ENCODE measurements at places on chromosomes 4 and X.

DNA sequence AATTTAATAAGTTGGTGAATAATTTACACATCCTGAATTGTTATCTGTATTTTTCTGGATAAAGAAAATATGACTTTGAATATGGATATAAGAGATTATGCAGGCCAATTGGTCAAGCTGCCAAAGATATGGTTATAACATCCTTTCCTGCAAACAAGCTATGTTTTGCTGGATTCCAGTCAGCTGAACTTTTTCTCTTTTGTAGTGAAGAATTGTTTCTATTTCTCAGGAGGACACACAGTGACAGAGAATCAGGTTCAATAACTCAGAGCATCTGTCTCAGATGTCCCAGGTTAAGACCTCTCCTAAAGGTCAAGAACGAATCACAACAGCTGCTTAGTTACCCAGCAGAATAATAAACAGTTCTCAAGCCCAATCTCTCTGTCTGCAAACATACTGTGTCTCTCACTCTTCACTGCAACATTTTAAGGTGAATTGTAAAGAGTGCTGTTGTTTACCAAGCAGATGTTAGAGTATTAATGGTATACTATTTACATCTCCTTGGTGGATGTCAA lies 189.5 kb upstream of the ANKRD50 start:
- no peak overlapping the region for H3K27ac ChIP-seq
- no peaks in the 10 kb centered on the region for H3K36me3 ChIP-seq
- no peaks in the 10 kb centered on the region for H3K27me3 ChIP-seq
- no peak overlapping the region for H3K4me3 ChIP-seq

DNA sequence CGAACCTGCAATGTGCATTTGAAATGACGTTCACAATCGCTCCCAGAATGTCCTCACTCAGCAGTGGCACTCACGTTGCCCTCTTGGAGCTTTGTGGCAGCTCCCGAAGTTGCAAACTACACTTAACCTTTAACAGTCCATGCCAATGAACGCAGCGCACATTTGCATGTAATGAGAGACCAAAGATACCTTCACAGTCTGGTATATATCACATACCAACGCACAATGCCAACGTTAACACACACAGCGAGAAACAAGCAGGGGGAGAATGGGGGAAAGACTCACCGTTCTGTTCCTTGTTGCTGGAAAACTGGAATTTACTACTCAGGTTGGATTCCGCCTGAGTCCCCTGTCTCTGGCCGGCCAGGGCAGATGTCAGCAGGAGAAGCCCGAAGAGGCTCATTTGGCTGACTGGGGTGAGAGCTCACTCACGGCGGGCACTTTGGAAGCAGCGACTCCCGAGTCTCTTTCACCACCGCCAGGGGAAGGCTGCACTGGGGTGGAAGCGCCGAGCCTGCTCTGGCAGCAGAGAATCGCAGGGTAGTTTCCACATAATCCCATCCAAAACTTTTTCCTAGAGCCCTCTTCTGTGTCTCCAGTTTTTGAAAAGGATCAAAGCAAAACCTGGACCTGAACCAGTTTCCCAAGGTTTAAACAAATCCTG lies 966 bp downstream of the PDGFC start:
- DNase-seq: no peak
- H3K4me1 ChIP-seq: peaks cover 3% of the 10 kb centered on the region
- H3K4me3 ChIP-seq: peak overlapping the region; percentile 38

GRCh38 chr4:183821076-183821853 lies 83.8 kb upstream of the STOX2 start:
- H3K27me3 ChIP-seq: peaks cover 14% of the 10 kb centered on the region
- H3K36me3 ChIP-seq: no peaks in the 10 kb centered on the region
- no peak overlapping the region for H3K4me3 ChIP-seq
- H3K27ac ChIP-seq: no peak overlapping the region
- no peaks in the 10 kb centered on the region for H3K4me1 ChIP-seq

- no peaks in the 10 kb centered on the region for H3K36me3 ChIP-seq
- H3K27me3 ChIP-seq: no peaks in the 10 kb centered on the region
- no peak overlapping the region for H3K4me3 ChIP-seq
These were observed 147.5 kb upstream of the CASK start for GRCh38 chrX:42070866-42071265.

GRCh38 chr4:169438057-169438480 lies 167.3 kb upstream of the SH3RF1 start:
- no peaks in the 10 kb centered on the region for H3K36me3 ChIP-seq
- no peaks in the 10 kb centered on the region for H3K27me3 ChIP-seq
- no peak for DNase-seq
- no peak overlapping the region for H3K27ac ChIP-seq
- H3K4me3 ChIP-seq: no peak overlapping the region

DNA sequence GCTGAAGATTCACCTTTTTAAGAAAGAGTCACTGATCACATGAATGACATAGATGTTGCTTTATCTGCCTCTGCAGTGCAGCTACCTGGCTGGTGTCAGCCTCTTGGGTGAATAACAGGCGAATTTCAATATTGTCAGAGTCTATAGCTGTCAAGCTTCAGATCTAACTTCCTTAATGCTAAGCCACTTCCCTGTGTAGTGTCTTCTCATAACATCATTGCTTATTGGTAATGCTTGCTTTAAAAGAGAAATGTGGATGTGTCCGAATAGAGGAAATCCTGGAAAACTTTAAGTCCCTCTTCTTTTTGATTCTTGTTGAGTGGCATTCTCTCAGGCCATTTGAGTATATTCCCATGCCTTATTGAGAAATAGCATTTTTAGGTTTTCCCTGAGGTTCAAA lies 7.3 kb upstream of the IGFBP7 start:
- H3K4me3 ChIP-seq: no peak overlapping the region
- H3K4me1 ChIP-seq: peaks cover under 1% of the 10 kb centered on the region
- peaks cover 67% of the 10 kb centered on the region for H3K27me3 ChIP-seq
- no peak for DNase-seq
- H3K36me3 ChIP-seq: no peaks in the 10 kb centered on the region

DNA sequence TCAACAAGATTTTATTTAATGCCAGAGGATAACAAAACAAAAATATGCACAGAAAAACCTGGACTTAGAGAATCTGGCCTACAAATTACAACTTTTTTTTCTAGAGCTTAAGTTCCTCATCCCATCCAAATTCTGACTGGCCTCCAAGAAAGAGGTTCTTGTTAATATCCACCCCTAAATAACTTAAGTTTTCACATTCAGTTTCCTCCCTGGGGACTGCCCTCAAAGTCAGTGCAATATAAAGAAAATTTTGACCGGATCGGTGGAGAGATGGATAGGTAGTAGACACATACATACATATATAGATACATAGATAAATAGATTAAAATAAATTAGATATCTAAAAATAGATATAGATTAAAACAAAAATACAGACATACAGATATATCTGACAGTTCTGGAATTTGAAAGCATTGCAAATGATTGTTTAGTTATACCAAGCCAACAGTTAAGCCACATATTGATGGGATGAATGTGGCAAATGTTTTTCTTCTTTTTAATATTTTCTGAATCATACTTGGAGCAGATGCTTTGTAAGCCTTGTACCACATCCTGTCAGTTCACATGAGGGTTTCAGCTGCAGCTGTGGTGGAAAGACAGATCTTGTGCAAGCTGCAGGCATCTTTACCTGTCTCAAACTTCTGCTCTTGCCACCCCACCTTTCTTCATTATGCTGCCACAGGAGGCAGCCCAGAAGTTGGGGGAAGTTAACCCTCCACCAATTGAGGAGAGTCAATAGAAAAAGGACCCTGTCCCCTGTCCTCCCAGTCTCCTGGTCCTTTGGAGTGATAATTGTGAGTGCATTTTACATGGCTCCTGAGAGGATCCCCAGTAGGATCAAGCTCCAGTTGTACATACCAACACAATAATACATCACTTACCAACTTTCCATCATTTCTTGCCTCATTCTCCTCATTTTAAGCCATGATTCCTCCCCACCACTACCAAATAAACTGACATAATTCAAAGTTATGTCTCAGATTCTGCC lies 58.5 kb upstream of the PRDM8 start:
- H3K27me3 ChIP-seq: no peaks in the 10 kb centered on the region
- H3K4me1 ChIP-seq: peaks cover 14% of the 10 kb centered on the region
- peak; percentile 31 for DNase-seq
- no peak overlapping the region for H3K4me3 ChIP-seq
- H3K36me3 ChIP-seq: no peaks in the 10 kb centered on the region

- no peaks in the 10 kb centered on the region for H3K4me1 ChIP-seq
- H3K36me3 ChIP-seq: peaks cover 3% of the 10 kb centered on the region
- no peak overlapping the region for H3K4me3 ChIP-seq
- H3K27ac ChIP-seq: no peak overlapping the region
These were observed 328.4 kb downstream of the PAPSS1 start for GRCh38 chr4:107391630-107392028.

GRCh38 chr4:123589301-123589700 lies 192.7 kb downstream of the SPRY1 start:
- no peaks in the 10 kb centered on the region for H3K4me1 ChIP-seq
- H3K27ac ChIP-seq: no peak overlapping the region
- H3K4me3 ChIP-seq: no peak overlapping the region
- DNase-seq: no peak

- no peaks in the 10 kb centered on the region for H3K4me1 ChIP-seq
- H3K27ac ChIP-seq: no peak overlapping the region
- DNase-seq: no peak
- H3K36me3 ChIP-seq: no peaks in the 10 kb centered on the region
- no peak overlapping the region for H3K4me3 ChIP-seq
These were observed 854.3 kb downstream of the C4orf33 start for GRCh38 chr4:129950217-129950616.

GRCh38 chrX:27555514-27555913 lies 34.6 kb upstream of the DCAF8L2 start:
- H3K27me3 ChIP-seq: no peaks in the 10 kb centered on the region
- H3K4me1 ChIP-seq: no peaks in the 10 kb centered on the region
- no peak overlapping the region for H3K27ac ChIP-seq
- H3K4me3 ChIP-seq: no peak overlapping the region
- no peaks in the 10 kb centered on the region for H3K36me3 ChIP-seq
- DNase-seq: no peak

DNA sequence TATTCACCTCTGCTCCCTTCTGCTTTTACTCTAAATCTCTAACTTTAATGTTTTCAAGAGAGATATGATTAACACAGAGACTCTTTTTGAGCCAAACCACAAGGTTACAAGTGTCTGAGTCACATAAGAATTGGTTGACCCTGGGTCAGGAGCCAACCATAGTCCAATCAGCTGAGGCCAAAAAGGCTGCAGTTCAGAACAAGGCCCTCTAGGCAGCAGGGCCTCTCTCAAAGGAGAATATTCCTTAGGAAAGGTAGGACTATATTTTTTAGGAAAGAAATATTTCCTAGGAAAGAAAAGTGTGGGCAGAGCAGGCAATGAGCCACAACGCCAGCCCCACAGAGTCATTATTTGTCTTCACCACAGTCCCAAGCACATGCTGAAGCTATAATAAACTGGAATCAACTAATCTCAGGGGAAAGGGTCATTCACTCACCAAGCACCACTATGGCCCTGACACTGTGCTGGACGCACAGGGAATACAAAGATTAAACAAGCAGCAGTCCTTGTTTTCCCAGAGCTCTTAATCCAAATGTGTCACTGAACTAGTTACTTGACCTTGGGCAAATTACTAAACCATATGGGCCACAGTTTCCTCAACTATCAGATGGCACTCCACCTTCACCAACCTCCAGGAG lies 2.2 kb downstream of the ATP8A1 start:
- H3K36me3 ChIP-seq: peaks cover 11% of the 10 kb centered on the region
- peak overlapping the region; percentile 96 for H3K4me3 ChIP-seq
- H3K27ac ChIP-seq: peak overlapping the region; percentile 94
- H3K27me3 ChIP-seq: no peaks in the 10 kb centered on the region

GRCh38 chr4:10326075-10326474 lies 131.2 kb downstream of the ZNF518B start:
- DNase-seq: no peak
- H3K4me3 ChIP-seq: no peak overlapping the region
- H3K36me3 ChIP-seq: no peaks in the 10 kb centered on the region
- H3K27ac ChIP-seq: no peak overlapping the region

DNA sequence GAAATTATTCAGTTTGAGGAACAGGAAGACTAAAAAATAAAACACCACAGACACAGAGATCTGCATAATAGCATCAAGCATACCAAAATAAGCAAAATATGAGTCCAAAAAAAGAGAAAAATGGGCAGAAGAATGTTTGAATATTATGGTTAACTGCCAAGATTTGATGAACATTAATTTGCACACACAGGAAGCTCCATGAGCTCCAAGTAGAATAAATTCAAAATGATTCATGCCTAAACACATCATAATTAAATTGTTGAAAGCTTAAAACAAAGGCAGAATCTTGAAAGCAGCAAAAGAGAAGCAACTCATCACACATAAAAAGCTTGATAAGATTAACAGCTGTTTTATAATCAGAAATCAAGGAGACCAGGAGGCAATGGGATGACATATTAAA lies 156.6 kb upstream of the ARSJ start:
- H3K4me3 ChIP-seq: no peak overlapping the region
- DNase-seq: no peak
- H3K36me3 ChIP-seq: peaks cover 3% of the 10 kb centered on the region
- no peak overlapping the region for H3K27ac ChIP-seq

DNA sequence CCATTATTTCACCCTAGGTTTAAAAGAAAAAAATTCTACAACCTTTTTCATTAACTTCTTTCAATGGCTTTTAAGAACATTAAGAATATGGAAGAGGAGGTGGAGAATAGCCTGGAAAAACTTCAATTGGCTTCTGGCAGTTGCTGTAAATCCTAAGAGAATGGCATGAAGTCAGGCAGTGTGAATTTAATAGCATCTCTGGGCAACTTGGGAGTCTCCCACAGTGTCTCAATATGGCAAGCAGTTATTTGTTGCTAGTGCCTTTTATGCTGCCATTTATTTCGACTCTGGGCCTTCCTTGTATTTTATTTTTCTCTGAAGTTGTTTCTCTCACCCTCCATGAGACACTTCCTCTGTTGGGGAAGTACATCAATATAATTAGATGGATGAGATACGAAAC lies 322.1 kb downstream of the CBLL2 start:
- no peaks in the 10 kb centered on the region for H3K36me3 ChIP-seq
- no peak for DNase-seq
- H3K27me3 ChIP-seq: no peaks in the 10 kb centered on the region
- no peak overlapping the region for H3K27ac ChIP-seq
- H3K4me3 ChIP-seq: no peak overlapping the region

- peak overlapping the region; percentile 66 for H3K4me3 ChIP-seq
- H3K36me3 ChIP-seq: peaks cover 3% of the 10 kb centered on the region
- H3K4me1 ChIP-seq: peaks cover 6% of the 10 kb centered on the region
These were observed 2.1 kb upstream of the PCDH7 start for GRCh38 chr4:30718021-30718542.

- no peak for DNase-seq
- H3K4me1 ChIP-seq: no peaks in the 10 kb centered on the region
- no peak overlapping the region for H3K27ac ChIP-seq
- H3K36me3 ChIP-seq: no peaks in the 10 kb centered on the region
- no peak overlapping the region for H3K4me3 ChIP-seq
These were observed 950.2 kb upstream of the SLIT2 start for GRCh38 chr4:19301527-19301926.

- peaks cover 10% of the 10 kb centered on the region for H3K36me3 ChIP-seq
- H3K27me3 ChIP-seq: no peaks in the 10 kb centered on the region
- H3K27ac ChIP-seq: no peak overlapping the region
- no peak overlapping the region for H3K4me3 ChIP-seq
- DNase-seq: no peak
- peaks cover 43% of the 10 kb centered on the region for H3K4me1 ChIP-seq
These were observed 16.6 kb downstream of the DCUN1D4 start for GRCh38 chr4:51859476-51860031.

- H3K36me3 ChIP-seq: peaks cover 3% of the 10 kb centered on the region
- no peaks in the 10 kb centered on the region for H3K27me3 ChIP-seq
- no peak overlapping the region for H3K4me3 ChIP-seq
- no peak for DNase-seq
- no peaks in the 10 kb centered on the region for H3K4me1 ChIP-seq
These were observed 74.4 kb downstream of the PDLIM5 start for GRCh38 chr4:94525993-94526728.
